NCI-H446 treated with DMSO at 0.1 percent for 48 hours (cell line): ENCODE measurements at places on chromosomes 4 and X.

DNA sequence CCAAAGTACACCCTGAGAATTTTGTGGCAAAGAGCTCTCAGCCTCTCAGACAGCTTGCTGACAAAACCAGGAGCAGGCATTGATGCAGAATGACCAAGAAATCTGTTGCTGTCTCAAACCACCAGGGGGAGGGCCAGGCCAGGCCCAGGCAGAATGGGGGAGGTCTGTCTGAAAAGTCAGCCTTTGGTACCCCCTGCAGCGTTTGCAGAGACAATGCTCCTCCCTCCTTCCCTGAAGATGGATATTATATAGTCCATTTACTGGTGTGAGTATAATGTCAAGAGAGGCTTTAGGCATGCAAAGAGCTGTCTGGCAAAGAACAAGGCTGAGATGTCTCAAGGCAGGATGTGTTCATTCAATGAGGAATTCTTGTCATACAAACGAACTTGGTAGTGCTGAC, 52.9 kb upstream of the TRPC5OS start:
- DNase-seq = no peak

DNA sequence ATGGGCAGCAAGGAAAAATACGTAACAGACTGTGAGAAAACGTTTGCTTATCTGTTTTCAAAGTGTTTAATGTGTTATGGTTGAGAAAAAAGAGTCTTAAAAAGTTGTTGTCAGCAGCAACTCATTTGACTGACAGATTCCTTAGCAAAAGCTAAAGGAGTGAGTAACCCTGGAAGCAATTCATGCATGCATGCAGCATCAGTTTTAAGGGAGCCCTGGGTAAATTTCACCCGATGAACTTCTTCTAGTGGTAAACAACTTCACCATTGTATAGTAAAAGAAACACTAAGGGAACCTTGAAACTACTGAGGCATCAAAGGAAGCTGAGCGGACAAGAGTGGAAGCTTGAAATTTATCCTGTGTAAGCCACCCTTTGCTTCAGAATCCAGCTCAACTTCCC, 583.2 kb upstream of the INTU start:
- DNase-seq = no peak

- peak; percentile 73 for DNase-seq
Measured at GRCh38 chrX:40107291-40108161, 9.8 kb upstream of the BCOR start.

- no peak for DNase-seq
Measured at GRCh38 chr4:36183232-36183631, 61.1 kb downstream of the ARAP2 start.

DNA sequence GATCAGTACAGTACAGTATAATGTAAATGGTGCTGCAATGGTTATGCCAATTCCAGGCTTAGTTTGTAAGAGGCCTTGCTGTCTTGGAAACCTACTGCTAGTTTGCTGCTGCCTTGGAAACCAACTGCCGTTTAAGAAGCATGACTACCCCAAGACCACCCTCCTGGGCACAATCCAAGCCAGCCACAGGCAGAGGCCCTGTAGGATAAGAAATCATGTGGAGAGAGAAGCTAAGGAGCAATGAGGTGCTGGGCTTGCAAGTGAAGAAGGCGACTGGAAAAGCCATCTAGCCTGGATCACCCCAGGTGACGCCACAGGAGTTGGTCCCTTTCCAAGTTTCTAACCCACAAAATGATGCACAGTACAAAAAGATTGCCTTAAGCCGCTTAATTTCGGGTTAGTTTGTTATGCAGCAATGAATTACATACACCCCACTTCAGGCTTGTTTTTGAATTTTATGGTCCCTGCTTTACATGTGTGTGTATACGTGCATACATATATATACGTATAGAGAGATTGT, 16.9 kb downstream of the ZFP42 start:
- DNase-seq = no peak

- no peak for DNase-seq
Measured at GRCh38 chrX:86604607-86605006, 456.4 kb downstream of the DACH2 start.

GRCh38 chrX:35680940-35681346, 117.2 kb upstream of the MAGEB16 start:
- DNase-seq = no peak

GRCh38 chrX:133633162-133633561, 217.9 kb upstream of the GPC4 start:
- DNase-seq = no peak

DNA sequence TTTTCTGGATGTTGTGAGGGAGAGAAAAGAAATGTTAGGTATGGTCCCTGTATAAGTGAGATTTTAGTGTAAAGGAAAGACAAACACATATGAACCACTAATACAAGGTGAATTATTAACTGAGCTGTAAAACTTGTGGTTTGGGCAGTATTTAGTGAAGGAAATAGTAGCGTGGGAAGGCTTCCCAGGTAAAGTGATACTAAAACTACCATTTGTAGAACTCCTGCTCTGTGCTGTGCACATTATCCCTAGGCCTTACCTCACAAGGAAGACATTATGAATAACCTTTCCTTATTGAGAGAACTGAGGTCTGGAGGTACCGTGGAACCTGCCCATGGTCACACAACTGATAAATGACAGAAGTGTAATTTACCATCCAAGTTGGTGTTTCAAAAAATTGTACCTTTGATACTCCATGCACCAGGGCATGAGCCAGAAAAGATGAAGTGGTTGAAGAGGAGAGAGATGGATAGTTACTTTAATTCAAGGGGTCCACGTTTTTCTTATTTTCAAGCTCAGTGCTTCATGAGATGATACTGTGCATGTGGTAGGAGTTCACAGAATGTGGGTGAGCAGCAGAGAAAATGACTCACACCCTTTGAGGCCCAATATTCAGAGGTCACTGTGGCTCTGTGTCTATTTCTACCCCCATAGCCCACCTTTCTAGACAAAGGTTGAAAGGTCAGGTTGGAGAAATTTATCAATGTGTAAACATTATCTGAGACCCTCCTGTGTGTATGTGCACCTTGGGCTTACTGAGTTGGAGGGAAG, 2.6 kb upstream of the VSIG4 start:
- no peak for DNase-seq

DNA sequence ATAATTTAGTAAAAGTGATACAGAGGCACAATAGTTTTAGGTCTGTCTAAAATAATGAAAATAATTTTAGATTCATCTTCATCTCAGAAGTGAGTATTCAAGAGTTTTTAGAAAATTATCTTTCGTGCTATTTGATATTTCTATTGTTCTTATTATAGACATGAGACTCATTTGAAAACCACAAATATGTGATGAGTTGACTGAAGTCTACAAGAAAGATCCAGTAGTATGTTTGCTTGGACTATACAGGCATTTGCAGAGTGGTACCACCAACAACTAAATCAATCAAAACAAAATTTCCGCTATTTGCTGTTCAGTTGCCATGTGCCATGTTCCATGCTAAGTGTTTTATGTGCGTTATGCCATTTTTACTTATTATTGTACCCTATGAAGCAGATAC, 1318.5 kb downstream of the STIM2 start:
- no peak for DNase-seq

DNA sequence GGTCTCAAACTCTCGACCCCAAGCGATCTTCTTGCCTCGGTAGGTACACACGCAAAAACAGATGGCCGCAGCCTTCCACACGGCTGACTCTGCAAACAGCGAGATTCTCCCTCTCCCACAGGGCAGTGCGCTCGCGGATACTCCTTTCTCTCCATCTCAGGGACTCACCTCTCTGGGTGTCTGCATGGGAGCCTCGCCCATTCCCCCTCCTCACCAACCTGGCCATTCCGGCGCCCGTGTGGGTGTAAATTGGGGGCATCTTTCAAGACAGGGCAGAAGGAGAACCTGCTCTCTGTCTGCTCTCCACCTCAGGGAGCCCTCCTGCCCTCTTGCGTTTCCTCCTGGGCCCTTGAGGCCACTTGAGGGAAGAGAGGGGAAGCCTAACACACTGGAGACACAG, 4.4 kb downstream of the CTAG2 start:
- DNase-seq = no peak

GRCh38 chr4:52946855-52947254, 84.7 kb downstream of the RASL11B start:
- peak; percentile 81 for DNase-seq

DNA sequence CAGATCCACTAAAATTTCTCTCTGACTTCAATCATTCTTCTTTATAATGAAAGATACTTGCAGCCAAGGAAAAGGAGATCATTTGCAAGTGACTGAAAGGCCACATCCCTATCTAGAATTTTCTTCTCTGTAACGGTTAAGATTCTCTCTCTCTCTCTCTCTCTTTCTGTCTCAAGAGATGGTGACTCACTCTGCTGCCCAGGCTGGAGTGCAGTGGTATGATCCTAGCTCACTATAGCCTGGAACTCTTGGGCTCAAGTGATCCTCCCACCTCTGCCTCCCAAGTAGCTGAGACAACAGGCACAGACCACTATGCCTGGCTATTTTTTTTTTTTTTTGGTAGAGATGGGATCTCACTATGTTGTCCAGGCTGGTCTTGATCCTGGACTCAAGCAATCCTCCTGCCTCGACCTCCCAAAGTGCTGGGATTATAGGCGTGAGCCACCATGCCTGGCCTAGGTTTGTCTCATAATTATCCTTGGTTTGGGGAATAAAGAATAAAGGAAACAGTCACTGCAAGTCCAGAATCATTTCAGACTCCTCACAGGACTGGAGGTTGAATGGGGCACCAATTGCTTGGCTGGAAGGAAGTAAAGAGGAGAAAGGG, 33.3 kb upstream of the GALNT7 start:
- DNase-seq = no peak

GRCh38 chr4:44927399-44928380, 201.3 kb upstream of the GNPDA2 start:
- DNase-seq = peak; percentile 38
